ENCODE measurements at places on chromosomes 4 and X.

- DNase-seq, result peak; percentile 70
These were observed 85.5 kb upstream of the TET2 start for GRCh38 chr4:105061136-105061696.

DNA sequence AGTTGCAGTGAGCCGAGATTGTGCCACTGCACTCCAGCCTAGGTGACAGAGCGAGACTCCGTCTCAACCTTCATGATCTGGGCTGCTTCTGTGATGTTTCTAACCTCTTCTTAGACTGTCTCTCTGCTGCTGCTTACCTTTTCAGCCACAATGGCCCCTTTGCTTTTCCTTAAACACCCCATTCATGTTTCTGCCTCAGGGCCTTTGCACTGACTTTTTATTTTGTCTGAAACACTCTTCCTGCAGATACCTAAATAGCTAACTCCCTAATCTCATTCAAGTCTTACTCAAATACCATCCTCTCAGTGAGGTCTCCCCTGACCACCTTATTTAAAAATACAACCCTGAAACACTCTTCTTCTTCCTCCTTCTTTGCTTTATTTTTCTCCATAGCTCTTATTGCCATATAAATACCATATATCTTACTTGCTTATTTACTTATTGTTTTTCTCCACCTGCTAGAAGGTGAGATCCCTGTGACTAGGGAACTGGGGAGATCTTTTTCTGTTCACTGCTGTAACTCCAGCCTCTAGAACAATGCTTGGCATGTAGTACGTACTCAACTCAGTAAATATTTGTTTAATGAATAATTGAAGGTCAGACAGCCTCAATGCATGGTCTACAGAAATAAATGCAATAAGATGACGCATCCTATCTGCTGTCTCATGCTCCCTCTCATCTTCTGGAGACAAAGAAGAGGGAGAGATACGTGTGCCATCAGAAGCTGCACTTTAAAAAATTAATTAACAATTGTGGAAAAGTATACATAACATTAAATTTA is 43.8 kb upstream of the SETD7 start:
- no peak for DNase-seq

GRCh38 chr4:41410049-41410448 is 127.9 kb upstream of the LIMCH1 start:
- no peak for DNase-seq

DNA sequence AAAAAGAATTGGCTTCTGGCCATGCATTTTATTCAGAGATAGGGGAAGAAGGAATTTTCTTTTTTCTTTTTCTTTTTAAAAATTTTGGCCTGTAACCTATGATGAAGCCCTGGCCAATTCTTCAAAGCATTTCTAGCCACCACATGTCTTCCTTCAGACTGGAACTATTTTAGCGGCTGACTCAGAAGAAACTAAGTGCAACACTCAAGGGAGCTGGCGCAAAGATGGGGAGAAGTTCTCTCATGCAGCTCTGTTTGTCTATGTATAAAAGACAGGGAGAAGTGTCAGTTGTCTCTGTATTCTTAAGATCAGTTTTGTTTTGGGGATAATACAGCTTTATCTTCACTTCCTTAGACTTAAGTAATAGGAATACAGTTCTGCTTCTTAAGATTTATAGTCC is 46.1 kb downstream of the MBNL3 start:
- no peak for DNase-seq

- DNase-seq, result no peak
These were observed 23.7 kb upstream of the NEIL3 start for GRCh38 chr4:177285953-177286352.

- DNase-seq, result peak; percentile 72
These were observed 46.0 kb downstream of the HADH start for GRCh38 chr4:108035691-108036090.

DNA sequence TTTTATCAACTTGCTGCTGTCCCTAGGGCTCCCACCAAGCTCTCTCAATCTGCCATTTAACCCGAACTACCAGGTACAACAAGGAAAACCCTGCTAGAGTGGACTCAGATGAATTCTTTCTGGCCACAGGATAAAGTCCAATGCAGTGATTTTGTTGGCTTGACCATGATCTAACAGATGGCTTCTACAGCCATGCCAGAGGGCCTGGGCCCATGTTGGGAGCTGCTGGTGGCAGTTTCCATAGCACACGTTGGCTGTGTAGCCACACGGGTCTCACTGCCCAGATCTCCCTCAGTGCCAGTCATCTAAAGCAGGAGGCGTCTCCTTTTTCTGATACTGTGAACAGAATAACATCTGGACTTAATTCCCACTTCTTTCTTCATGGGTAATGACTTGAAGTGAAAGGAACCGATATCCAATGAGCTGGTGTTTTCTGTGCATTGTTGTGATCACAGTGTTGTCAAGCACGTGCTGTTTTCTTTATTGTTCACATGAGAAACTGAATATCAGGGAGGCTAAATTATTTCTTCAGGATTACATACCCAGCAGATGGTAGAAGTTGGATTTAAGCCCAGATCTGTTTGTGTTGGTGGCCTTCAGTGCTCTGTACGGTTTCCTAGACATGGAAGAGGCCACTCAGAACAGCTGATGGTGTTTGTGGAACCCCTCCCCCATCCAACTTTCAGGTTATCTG is 85.2 kb upstream of the CLCN4 start:
- DNase-seq, result no peak

DNA sequence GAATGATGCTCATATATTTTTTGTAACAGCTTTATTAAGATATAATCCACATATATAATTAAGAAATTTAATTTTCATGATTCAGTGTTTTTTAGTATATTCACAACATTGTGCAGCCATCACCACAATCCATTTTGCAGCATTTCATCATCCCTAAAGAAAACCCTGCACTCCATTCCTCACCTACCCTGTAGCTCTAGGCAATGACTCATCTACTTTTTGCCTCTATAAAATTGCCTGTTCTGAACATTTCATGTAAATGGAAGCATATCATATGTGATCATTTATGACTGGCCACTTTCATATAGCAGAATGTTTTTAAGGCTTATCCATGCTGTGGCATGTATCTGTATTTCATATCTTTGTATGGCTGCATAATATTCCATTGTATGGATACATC is 339.9 kb downstream of the MAPK10 start:
- DNase-seq, result no peak

DNA sequence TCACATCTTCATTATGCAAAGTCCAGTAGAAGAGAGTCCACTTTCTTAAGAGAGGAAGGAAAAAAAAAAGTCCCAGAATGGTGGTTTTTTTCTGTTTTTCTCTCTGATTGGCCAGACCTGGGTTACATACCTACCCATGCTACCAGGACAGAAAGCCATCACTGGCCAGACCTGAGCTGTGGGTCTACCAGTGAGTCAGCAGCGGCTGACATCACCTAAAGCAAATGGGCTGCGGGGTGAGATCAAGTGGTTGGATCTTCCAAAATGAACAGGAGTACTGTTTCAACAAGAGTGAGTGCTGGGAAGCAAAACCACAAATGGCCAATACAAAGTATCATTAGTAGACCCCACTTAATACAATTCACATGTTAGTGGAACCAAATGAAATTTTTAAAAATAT is 1.6 kb upstream of the NDST3 start:
- DNase-seq, result no peak

DNA sequence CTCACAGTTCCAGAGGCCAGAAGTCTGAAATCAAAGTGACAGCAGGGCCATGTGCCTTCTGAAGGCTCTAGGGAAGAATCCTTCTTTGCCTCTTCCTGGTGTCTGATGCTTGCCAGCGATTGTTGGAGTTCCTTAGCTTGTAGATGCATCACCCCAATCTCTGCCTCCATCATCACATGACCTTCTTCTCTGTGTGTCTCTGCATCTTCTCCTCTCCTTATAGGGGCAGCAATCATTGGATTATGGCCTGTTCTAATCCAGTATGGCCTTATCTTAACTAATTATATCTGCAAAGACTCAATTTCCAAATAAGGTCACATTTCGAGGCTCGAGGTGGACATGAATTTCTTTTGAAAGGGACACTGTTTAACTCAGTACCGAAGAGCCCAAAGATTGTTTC is 71.7 kb upstream of the RAI2 start:
- DNase-seq, result no peak

- DNase-seq, result no peak
These were observed 42.7 kb downstream of the SMC1A start for GRCh38 chrX:53379747-53380146.

GRCh38 chr4:89172865-89173264 is 61.5 kb downstream of the TIGD2 start:
- DNase-seq, result no peak

GRCh38 chr4:140076307-140076706 is 77.7 kb downstream of the MAML3 start:
- no peak for DNase-seq

- DNase-seq, result no peak
These were observed 72.3 kb downstream of the NYX start for GRCh38 chrX:41519468-41519867.

DNA sequence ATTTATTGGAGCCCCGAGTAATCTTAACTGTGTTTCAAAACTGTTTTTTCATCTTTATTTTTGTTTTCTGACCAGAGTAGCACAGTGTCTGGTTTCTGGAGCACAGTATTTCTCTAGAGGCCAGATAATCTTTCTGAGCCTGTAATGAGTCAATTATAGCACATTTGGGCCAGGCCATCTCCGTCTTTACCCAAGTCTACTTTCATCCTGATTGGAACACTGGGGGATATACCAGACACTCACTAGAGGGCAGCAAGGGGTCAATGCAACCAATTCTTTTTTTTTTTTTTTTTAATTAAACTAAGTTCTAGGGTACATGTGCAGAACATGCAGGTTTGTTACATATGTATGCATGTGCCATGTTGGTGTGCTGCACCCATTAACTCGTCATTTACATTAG is 282.0 kb downstream of the ARHGAP24 start:
- no peak for DNase-seq

All from activated CD8-positive, alpha-beta T cell treated with anti-CD3 and anti-CD28 coated beads for 36 hours (primary cell).